Right renal pelvis (tissue), 4 donors: ENCODE measurements at places on chromosomes 6 and 20. TPM values are rescaled to one million over a fixed set of nuclear protein-coding genes. Genes with fewer than 3 reads are reported as not detected.

- DNase-seq = no peak
Measured at GRCh38 chr20:38081575-38081974, 48.0 kb downstream of the RPRD1B start.

GRCh38 chr20:36658300-36658699, 12.3 kb upstream of the SLA2 start:
- no peak for DNase-seq

DNA sequence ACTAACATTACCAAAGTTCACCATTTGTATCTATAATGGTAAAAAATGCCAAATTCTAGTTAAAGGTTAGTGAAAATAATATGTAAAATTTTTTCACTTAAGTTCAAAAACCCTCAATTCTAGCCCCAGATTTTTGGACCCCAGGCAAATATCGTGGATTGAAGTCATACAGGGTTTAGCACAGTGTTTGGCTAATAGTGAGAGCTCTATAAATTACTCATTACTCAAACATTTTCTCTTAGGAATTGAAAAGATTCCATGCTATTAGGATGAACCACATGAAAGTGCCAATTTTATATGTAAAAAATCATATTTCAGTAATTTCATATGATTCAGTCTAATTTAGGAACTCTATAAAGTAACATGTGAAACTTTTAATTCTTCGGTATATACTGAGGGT, 170.3 kb upstream of the PREP start:
- no peak for DNase-seq

GRCh38 chr6:105400501-105400900, 2.4 kb downstream of the PREP start:
- no peak for DNase-seq

- no peak for DNase-seq
Measured at GRCh38 chr6:112764377-112764776, 417.2 kb downstream of the RFPL4B start.

DNA sequence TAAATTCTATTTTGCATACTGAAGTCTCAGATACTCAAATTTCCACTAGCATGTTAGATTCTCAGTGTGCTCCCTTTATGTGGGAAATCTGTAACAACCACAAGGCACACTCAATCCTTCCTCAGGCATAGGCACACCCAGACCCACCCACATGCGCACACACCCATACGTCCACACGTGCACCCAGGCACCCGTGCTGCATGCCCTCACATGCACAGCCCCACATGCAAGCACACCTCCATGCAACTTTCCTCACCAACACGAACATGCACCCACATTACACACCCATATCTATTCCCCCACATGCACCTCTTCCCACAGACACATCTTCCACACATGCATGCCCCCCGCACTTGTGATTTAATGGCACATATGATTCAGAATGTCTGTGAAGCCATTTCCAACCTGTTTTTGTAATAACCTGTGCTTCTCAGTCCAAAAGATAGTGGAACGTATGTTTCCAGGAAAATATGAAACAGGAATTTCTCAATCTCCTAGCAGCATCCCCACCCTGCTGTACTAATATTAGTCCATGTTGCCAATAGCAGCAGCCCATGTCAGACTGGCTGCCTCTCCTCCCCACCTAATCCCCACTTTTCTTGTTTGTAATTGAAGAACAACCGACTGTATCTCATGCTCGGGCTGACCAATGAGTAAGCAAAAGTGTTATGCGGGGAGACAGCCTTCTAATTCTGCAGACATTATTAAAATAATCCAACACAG, 11.3 kb upstream of the CYP24A1 start:
- no peak for DNase-seq

- no peak for DNase-seq
Measured at GRCh38 chr6:29753309-29753644, 30.0 kb downstream of the HLA-F start.

DNA sequence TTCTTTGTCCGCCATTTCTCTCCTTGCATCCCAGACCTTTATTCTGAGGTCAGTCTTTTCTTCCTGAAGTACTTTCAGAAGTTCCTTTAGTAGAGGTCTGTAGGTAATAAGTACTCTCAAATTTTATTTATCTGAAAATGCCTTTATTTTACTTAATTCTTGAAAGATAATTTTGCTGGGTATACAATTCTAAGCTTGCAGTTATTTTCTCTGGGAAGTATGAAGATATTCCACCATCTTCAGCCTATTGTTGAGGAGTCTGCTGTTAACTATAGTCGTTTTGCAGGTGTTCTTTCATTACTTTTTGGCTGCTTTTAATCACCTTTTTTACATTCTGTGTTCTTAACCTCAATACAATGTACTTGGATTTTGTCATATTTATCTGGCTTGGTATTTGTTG, 13.5 kb upstream of the FNDC1 start:
- DNase-seq = no peak

GRCh38 chr20:10502098-10502526, 67.0 kb downstream of the SLX4IP start:
- DNase-seq = no peak

Gene PRL
- polyA plus RNA-seq = 0.10 TPM

Gene DDX43
- 0.79 TPM for polyA plus RNA-seq

Gene MUCL3
- not detected for polyA plus RNA-seq
